H1 (cell line): ENCODE measurements at places on chromosomes 2 and 18. TPM values are rescaled to one million over a fixed set of nuclear protein-coding genes. Genes with fewer than 3 reads are reported as not detected.
A peak's percentile ranks its signal among the peaks of the same experiment; 100 is the strongest.

DNA sequence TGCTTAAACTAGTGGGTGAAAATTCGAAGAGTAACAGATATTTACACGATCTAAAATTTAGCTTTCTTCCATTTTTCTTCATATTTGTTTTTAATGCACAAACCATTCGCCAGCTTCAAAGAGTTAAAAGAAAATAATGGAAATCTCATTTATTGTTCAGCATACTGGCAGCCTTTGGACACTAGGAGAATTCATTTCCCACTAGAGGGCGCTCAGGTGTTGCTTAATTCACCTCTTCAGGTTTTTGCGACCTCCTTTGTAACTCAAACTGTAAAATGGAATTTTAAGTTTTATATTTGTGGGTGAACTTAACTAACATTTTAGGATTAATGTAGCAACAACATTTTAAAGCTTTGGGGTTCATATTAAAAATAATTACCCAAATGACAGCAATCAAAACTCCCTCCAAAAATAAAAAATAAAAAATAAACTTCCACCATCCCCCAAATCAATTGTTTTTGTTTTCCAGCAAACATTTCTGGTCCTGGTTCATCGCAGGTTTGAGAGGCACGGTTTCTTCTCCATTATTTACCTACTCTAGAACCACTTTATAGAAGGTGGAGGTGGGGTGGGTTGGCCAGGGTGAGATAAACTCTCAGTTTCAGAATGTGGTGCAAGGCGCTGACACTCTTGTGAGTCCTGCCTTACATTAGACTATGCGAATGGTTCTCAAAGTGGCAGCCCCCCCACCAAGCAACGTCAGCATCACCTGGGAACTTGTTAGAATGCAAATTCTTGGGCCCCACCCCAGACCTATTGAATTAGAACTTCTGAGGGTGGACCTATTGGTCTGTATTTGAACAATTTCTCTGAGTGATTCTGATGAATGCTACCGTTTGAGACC, 24.7 kb upstream of the PNPT1 start:
- no peaks in the 10 kb centered on the region for H3K4me1 ChIP-seq
- DNase-seq, result peak; percentile 5
- no peaks in the 10 kb centered on the region for H3K36me3 ChIP-seq

DNA sequence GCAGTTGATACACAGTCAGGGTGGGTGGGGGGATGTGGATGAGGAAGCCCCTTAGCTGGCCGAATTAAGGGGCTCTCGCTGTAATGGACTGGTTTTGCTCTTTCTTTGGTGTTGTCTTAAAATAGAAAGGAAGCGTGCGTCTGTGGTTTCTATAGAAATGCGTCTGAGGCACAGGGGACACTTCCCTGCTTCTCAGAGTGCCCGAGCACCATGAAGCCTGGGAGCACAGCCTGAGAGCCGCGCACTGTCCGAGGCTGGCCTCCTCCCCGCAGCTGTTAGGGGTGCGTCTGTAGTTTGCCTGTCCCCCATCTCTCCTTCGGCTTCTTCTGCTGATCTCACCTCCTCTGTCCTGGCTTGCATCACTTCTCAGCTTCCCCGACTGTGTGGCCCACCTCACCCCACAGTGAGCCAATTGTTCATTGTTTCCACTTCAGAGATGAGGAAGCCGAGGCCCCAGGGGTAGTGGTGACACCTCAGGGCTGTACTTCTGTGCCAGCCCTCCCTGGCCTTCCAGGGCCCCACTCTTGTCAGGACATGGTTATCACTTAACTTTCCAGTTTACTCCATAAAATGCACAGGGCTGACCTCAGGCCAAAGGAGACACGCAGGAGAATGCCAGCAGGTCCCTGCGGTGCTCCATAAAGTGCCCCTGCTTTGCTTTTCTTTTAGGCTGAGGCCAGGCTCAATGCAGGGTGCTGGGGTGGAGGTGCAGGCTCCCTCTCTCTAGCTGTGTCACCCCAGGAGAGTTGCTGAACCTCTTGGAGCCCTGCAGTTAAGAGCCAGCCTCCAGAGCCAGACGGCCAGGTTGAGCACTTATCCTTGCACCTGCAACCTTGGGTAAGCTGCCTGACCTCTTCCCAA, 210.6 kb downstream of the SEPTIN10 start:
- H3K27ac ChIP-seq, result no peak overlapping the region
- DNase-seq, result no peak

DNA sequence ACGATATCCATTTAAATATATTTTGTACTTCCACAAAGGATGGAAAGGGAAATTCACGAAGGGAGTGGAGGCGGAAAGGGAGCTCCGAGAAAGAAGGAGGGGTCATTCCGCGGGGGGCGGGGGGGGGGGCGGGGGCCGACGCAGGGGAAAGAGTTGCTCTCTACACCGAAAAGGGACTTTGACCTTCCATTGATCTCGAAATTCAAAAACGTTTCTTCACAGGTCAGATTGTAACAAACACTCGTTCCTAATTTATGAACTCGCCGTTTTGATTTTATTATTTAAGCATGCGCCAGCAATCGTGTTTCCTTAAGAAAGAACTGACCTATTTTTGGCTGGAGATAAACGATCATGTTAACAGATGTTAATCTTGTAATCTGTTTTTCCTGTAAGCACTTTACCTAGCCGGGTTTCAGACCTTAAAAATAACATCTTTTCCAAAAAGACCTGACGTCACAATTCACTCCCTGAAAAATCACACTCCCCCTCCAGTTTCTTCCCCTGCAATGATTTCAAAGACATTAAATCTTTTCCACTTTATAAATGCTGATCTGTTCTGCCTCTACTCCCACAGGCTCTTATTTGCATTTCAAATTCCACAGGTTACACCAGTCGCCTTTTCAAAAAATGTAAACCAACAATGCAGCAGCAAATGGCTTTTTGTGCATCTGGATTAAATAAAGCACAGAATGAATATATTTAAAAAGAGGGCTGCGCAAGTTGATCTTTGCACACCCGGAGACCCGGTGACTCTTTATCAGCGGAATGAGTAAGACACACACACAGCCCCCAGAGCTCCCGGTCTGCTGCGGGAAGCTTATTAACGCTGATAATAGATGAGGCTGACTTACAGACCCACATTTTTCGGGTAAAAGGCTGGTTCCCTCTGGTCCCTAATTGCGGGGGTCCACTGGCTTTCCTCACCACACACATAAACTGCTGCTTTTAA, 1.6 kb downstream of the ZNF516 start:
- H3K27ac ChIP-seq, result no peak overlapping the region
- H3K4me1 ChIP-seq, result peaks cover 3% of the 10 kb centered on the region
- no peaks in the 10 kb centered on the region for H3K36me3 ChIP-seq

DNA sequence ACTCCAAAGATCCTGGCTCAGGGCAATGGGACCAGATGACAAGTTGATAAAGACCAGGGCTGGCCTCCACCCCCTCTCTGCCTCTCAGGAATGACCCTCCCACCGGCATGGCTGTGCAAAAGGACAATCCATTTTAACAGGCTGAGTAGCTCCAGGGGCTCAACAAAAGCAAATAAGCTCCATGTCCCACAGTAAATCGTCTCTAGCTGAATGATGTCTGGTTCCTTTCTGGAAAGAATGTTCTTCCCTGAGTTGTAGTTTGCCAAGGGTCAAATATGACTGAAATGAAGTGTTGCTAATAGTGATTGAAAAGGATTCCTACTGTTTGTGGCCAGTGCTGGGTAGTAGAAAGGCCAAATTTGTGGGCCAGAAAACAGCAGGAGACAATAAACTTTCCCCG, 434.4 kb upstream of the ETAA1 start:
- no peaks in the 10 kb centered on the region for H3K27me3 ChIP-seq
- no peak for DNase-seq
- no peaks in the 10 kb centered on the region for H3K36me3 ChIP-seq
- no peaks in the 10 kb centered on the region for H3K4me1 ChIP-seq
- no peak overlapping the region for H3K27ac ChIP-seq

- H3K27ac ChIP-seq, result no peak overlapping the region
- no peak overlapping the region for H3K4me3 ChIP-seq
- DNase-seq, result no peak
- H3K4me1 ChIP-seq, result peaks cover 2% of the 10 kb centered on the region; the same call in 1 of the 2 replicates
- H3K36me3 ChIP-seq, result no peaks in the 10 kb centered on the region
- H3K27me3 ChIP-seq, result no peaks in the 10 kb centered on the region
Observed at GRCh38 chr2:168180483-168180882, 66.9 kb downstream of the STK39 start.

The GAD1 gene
- total RNA-seq, result 0.34 and 0.65 TPM in 2 replicates

The CNTNAP5 gene
- 0.17 and 0.76 TPM in 2 replicates for total RNA-seq
